Lung (tissue), 17 donors: ENCODE measurements at places on chromosomes 2 and 18. TPM values are rescaled to one million over a fixed set of nuclear protein-coding genes. Genes with fewer than 3 reads are reported as not detected.

The CEP192 gene
- polyA plus RNA-seq, result 14.2 TPM

The SIX3 gene
- polyA plus RNA-seq, result 0.02 TPM

The NT5C1B gene
- not detected for polyA plus RNA-seq

The RNF181 gene
- polyA plus RNA-seq, result 296 TPM

GRCh38 chr2:193963472-193964119, 1693.4 kb upstream of the SLC39A10 start:
- peak; percentile 12 for DNase-seq

DNA sequence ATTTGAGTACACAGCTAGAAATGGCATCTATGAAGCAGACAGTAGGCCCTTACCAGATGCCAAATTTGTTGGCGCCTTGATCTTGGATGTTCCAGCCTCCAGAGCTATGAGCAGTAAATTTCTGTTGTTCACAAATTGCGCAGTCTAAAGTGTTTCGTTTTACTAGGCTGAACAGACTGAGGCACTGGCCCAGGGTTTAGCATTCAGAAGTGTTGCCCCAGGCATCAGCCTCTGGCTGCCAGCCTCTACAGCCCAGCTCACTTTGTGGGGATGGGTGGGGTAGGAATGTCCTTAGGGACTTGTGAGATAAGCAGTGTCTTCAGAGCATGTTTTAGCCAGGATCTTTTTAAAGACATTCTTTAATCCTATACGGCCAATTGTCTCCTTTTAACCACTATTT, 51.5 kb upstream of the MGAT5 start:
- DNase-seq, result no peak

- no peak for DNase-seq
These were observed 101.2 kb downstream of the NEB start for GRCh38 chr2:151632993-151633565.

DNA sequence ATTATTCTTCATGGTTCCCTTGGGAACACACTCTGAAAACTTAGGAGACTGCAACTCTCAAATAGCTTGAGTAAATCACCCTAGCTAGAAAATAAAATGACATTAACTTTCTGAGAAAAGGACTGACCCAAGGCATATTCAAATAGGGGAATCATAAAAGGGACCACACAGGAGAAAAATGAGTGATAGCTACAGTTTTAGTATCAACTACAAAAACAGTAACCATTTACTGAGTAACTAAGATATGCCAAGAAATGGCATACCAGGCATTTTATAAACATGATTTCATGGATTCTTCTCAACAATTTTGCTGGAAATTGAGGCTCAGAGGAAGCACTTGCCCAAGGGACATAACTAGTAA, 84.5 kb downstream of the AFF3 start:
- DNase-seq, result no peak

DNA sequence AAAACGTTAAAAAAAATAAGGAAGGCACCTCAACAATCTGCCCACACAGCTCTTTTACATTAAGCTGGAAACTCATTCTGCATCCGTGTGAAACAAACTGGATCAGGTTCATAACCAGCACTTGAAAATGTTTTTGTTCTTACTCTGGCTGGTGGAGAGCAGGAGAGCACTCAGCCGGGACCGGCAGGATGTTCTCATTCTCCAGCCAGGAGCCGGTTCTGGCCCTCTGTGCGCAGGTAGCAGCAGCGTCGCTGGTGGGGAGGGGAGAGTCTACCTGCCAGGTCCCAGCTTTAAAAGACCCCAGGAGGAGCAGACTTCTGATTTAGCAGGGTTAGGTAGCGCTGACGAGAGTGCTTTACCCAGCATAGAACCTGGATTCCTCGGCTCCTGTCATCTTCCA, 834.9 kb upstream of the SALL3 start:
- no peak for DNase-seq

DNA sequence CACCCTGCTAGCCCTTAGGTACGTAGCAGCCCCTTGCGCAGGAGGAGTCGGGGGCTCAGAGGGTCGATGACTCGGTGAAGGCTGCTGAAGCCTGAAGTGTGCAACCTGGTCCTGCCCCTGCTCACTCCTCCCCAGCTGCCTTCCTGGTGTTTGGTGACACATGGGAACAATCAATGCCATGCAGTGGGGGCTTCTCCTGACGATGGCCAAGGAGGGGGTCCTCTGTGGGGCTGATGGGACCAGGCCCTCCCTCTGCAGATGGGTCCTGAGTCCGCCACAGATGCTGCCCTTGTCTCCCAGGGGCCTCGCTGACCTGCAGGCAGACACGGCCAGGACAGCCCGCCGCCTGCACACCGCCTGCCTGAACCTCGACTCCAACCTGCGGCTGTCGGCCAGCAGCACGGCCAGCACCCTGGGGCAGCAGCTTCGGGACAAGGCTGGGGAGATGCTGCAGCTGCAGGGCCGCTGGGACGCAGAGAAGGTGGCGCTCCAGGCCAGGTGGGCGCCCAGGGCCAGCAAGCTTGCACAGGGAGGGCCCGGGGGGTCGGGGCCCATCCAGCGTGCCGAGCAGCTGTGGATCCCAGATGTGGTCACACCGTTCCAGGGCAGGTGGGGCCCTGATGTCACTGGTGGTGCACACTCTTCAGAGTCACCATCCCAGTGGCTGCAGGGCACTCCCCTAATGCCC, 24.6 kb downstream of the CROCC2 start:
- DNase-seq, result no peak

GRCh38 chr2:154194909-154195643, 323.4 kb downstream of the GALNT13 start:
- DNase-seq, result no peak
